ENCODE measurements at places on chromosomes 11 and 22.

DNA sequence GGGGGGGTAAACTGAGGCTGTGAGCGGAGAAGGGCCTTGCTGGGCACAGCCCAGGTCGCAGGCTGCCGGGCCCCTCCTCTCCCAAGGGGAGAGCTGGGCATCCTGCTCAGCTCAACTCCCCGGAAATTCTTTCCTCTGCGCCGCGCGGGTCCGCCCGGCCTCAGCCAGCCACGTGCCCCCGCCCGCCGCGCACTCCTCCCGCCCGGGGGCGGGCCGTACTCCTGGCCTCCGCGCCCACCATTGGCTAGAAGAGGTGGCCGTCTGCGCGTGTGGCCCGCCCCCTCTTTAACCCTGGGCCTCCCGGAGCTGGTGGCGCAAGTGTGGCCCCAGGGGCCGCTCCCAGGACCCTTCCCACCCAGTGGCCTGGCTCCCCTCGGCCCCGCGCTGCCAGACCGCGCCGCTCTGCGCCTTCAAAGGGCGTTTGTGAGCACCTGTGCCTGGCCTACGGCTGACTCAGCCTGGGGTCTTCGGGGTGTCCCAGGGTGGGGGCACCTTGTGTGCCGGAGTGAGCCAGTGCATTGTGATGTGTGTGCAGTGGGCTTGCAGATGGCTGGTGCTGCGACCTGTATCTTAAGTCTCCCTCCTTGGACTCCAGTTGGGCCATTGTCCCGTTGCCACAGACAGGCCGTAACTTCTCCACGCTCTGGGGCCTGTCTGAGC, 2.0 kb downstream of the MRGPRF start:
- H3K4me1 ChIP-seq: peaks cover 57% of the 10 kb centered on the region
- peaks cover 5% of the 10 kb centered on the region for H3K27me3 ChIP-seq
- DNase-seq: no peak
- no peaks in the 10 kb centered on the region for H3K36me3 ChIP-seq
- H3K4me3 ChIP-seq: peak overlapping the region; percentile 67

DNA sequence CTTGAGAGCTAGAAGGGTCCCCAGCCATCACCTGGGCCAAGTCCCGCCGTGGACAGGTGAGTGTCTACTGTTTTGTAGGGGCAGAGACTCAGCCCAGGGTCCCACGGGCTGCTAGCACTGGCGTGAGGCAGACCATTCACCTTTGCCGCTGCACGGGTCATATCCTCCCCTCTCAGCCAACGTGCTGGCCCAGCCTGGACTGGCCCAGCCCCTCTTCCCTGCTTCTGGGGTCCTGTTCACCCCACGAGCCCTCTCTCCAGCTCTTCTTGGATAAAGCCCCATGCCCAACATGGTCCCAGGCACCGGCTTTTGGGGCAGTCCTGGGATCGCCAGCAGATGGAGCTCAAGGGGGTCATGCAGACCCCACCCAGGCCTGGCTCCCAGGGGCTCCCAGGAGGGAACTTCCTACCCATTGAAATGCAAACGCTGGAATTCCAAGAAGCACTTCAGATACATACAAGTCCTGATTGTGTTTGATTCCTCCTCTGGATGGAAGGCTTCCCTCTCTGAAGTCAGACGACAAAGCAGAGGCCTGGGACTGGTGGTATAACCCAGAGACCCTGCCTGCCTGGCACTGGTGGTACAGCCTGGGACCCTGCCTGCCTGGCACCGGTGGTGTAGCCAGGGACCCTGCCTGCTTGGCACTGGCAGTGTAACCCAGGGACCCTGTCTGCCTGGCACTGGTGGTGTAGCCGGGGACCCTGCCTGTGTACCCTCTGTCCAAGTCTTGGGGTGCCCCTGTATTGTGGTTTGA, 8.9 kb upstream of the SEPTIN5 start:
- no peak overlapping the region for H3K27ac ChIP-seq
- DNase-seq: no peak
- no peaks in the 10 kb centered on the region for H3K4me1 ChIP-seq
- H3K4me3 ChIP-seq: no peak overlapping the region
- peaks cover 26% of the 10 kb centered on the region for H3K27me3 ChIP-seq

- no peaks in the 10 kb centered on the region for H3K27me3 ChIP-seq
- peaks cover 33% of the 10 kb centered on the region for H3K36me3 ChIP-seq
- H3K4me1 ChIP-seq: peaks cover 41% of the 10 kb centered on the region
Observed at GRCh38 chr11:46671958-46672315, 28.5 kb downstream of the ARHGAP1 start.

DNA sequence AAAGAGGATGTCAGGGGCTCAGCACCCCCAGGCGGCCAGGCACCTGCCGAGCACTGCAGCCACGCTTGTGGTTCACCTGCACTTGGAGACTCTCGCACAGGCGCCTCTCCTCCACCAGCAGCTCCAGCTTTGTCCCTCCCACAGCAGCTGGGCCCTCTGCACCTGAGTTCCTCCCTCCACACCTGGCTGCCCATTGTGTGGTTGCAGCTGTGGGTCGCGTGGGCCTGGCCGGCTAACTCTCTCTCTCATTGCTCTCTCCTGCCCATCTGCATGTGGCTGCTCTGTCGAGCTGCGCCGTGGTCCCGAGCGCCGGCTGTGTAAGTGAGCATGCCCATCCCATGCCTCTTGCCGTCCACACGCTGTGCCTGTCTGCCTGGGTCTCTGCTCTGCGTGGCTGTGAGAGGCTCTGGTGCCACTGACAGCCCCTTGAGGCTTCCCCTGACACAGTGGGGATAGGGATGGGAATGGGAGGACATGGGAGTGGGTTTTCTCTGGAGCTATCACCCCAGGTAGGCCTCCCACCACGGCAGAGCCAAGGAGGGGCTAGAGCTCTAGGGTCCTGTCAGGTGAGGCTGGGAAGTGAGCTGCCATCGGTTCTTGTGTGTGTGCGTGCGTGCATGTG, 8.5 kb upstream of the ACR start:
- H3K36me3 ChIP-seq: no peaks in the 10 kb centered on the region
- no peak for DNase-seq
- H3K27ac ChIP-seq: no peak overlapping the region
- no peak overlapping the region for H3K4me3 ChIP-seq

GRCh38 chr22:47550524-47551430, 788.3 kb downstream of the TBC1D22A start:
- H3K4me3 ChIP-seq: no peak overlapping the region
- H3K4me1 ChIP-seq: no peaks in the 10 kb centered on the region
- no peaks in the 10 kb centered on the region for H3K27me3 ChIP-seq
- no peak for DNase-seq

- no peak overlapping the region for H3K4me3 ChIP-seq
- DNase-seq: no peak
- no peaks in the 10 kb centered on the region for H3K4me1 ChIP-seq
- no peaks in the 10 kb centered on the region for H3K27me3 ChIP-seq
- no peak overlapping the region for H3K27ac ChIP-seq
Observed at GRCh38 chr11:110065189-110065588, 28.0 kb upstream of the ZC3H12C start.

DNA sequence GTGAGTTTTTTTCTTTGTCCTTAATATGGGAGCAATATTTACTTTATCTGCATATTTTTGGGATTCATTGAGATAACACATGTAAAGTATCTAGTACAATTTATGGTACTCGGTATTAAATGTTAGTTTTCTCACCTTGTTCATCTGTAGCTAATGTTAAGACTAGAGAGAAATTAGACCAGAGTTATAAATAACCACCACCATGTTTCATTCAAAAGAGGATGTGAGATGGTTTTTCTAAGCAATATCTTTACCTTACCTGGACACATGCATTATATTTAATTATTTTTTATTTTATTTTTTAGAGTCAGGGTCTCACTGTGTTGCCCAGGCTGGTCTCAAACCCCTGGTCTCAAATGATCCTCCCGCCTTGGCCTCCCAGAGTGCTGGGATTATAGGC, 18.4 kb downstream of the ARHGAP42 start:
- no peaks in the 10 kb centered on the region for H3K27me3 ChIP-seq
- no peak overlapping the region for H3K27ac ChIP-seq
- H3K4me1 ChIP-seq: peaks cover 3% of the 10 kb centered on the region
- H3K36me3 ChIP-seq: no peaks in the 10 kb centered on the region
- DNase-seq: no peak
- H3K4me3 ChIP-seq: no peak overlapping the region

- peaks cover 11% of the 10 kb centered on the region for H3K36me3 ChIP-seq
- no peaks in the 10 kb centered on the region for H3K27me3 ChIP-seq
- no peak overlapping the region for H3K4me3 ChIP-seq
- H3K27ac ChIP-seq: no peak overlapping the region
- H3K4me1 ChIP-seq: no peaks in the 10 kb centered on the region
Observed at GRCh38 chr11:113363406-113363805, 24.2 kb upstream of the ANKK1 start.

GRCh38 chr11:114448749-114449482, 9.6 kb downstream of the REXO2 start:
- H3K27me3 ChIP-seq: no peaks in the 10 kb centered on the region
- no peak overlapping the region for H3K4me3 ChIP-seq
- no peak overlapping the region for H3K27ac ChIP-seq
- no peak for DNase-seq
- peaks cover 5% of the 10 kb centered on the region for H3K36me3 ChIP-seq

Measured in esophagus squamous epithelium (tissue), 5 donors.